ENCODE measurements at places on chromosomes 12 and 14.

DNA sequence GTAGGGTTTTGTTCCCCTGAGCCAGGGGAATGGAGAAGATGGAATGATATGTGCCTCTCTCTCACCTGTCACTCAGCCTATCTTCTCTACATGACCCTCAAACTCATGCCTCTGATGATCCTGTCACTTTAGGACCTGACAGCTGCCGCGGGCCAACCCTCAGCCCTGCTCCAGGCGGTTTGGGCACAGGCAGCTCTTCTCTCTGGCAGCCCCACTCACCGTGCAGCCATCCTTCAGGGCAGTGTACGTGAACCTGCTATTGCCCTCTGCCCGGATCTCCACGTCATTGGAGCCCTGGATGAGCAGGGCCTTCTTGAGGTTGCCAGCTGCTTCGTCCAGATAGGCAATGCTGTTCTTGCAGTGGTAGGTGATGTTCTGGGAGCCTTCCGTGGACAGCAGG is 10.5 kb downstream of the TMEM106C start:
- DNase-seq: no peak

- DNase-seq: no peak
Observed at GRCh38 chr12:92639017-92639416, 63.8 kb upstream of the PLEKHG7 start.

- DNase-seq: no peak
Observed at GRCh38 chr12:100661300-100661951, 87.9 kb downstream of the GAS2L3 start.

DNA sequence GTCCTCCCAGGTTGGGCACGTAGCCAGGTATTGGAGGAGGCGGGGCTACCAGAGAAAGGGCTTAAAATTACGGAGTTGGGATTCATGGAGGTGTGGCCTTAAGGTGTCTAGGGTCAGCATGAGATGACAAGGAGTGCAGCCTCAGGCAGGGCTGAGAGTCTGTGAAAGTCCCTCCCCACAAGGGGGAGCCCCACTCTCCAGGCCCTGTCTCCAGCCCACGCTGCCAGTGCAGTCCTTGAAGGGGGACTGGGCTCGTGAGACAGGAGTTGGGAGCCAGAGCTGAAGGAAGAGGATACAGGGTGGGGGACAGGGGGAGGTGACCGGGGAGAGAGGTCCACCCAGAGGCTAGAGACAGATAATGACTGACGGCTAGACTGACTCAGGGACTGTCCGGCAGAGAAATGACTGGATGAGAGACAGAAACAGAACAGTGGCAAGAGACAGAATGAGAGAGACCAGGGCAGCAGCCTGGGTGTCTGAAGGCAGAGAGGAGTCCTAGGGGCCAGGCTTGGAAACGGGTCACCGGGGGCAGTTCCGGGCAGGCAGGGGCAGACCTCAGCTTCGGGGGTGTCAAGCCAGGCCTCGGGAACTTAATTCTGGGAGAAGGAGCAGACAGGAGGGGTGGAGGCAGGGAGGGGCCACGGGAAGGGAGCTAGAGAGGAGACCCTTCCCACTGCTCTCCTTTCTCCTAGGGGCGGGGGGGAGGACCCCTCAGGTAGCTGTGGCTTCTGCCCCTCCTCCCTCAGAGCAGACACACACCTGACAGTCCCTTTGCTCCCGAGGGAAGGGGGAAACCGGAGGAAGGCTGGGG is 970 bp downstream of the CDH24 start:
- DNase-seq: peak; percentile 79

- peak; percentile 70 for DNase-seq
Observed at GRCh38 chr12:52151837-52152783, 39.7 kb downstream of the KRT80 start.

DNA sequence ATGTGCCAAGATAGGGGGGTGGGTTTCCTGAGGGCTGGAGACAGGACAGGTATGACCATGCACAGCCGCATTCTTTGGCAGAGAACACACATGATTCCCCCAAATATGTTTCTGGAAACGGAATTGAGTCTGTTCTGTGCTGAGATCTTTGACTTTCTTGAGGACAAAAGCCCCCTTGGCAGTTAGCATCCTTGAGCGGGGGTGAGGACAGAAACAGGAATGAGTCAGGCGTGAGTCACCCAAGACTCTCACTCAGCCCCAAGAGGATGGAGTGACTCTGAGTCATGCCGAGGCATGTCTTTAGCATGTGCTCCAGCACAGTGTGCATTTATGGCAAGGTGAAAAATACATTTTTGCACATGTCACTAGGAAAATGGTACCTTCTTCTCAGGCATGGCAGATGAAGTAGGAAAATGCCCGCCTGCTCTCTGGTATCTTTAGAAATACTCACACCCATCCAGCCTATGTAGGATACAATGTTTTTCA is 52.1 kb downstream of the DAD1 start:
- peak; percentile 47 for DNase-seq

- DNase-seq: no peak
Observed at GRCh38 chr12:107510211-107510610, 175.4 kb upstream of the PWP1 start.

- DNase-seq: no peak
Observed at GRCh38 chr12:7001921-7002591, 16.2 kb downstream of the LPCAT3 start.

DNA sequence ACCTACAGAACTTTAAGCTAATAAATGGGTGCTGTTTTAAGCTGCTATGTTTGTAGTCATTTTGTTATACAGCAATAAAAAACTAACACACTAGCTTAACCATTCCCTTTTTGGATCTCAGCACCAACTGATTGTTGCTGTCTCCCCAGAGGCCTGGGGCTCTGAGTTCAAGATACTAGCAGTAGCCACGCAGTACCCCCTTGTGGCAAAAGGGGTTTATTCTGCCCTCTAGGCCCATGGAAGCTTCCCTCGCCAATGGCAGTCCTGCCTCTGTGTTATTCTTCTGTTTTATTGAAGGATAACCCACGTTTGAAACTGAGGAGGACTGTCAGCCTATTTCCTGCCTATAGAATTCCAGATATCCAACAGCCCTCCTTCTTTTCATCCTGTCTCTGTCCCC is 455.3 kb upstream of the ATP2B1 start:
- no peak for DNase-seq

DNA sequence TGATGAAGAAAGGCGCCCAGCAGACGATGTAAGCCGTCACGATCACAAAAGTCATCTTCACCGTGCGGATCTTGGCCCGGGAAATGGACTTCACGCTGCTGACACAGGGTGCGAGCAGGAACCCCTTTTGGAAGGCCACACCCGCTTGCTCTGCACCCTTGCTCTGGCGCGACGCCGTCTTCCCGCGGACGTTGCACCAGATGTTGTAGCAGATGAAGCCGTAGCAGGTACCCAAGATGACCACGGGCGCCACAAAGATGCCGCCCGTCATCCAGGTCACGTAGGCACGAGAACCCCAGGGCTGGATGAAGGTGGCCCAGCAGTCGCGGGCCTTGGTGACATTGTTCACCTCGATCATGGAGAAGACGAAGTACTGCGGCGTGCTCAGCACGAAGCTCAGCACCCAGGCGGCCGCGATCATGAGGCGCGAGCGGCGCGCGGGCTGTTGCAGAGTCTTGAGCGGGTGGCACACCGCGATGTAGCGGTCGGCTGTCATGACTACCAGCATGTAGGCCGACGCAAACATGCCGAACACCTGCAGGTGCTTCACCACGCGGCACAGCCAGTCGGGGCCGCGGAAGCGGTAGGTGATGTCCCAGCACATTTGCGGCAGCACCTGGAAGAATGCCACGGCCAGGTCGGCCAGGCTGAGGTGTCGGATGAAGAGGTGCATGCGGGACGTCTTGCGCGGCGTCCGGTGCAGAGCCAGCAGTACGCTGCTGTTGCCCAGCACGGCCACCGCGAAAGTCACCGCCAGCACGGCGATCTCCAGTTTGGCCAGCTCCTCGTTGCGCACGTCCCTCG is 890 bp downstream of the AVPR1A start:
- DNase-seq: no peak

DNA sequence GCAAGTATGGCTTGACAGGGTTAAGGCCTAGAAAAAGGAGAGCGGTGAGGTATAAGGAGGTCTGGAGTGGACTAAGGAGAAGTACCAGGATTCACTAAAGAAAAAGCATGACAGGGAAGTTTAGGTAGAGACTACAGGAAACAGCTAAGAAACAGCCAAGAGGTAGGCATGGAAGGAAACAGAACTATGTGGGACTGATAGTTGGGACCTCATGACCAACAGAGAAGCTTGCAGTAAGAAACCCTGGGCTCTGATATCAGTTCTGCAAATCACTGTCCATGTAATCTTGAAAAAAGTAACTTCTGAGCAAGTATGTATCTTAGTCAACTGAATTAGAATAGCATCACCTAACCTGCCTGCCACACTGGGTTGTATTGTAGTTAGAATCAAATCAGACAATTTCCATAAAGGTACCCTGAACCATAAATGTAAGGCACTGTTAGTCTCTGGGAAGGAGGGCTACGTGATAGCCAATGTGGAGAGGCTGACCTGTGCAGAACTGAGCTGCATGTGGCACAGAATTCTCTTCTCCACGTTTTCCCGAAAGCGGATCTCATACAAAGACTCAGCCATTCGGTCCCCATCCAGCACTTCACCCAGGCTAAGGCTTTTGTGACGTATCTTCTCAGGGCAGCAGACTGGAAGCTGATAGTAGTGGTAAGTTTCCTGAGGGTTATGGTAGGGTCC is 912 bp downstream of the TM9SF1 start:
- no peak for DNase-seq

DNA sequence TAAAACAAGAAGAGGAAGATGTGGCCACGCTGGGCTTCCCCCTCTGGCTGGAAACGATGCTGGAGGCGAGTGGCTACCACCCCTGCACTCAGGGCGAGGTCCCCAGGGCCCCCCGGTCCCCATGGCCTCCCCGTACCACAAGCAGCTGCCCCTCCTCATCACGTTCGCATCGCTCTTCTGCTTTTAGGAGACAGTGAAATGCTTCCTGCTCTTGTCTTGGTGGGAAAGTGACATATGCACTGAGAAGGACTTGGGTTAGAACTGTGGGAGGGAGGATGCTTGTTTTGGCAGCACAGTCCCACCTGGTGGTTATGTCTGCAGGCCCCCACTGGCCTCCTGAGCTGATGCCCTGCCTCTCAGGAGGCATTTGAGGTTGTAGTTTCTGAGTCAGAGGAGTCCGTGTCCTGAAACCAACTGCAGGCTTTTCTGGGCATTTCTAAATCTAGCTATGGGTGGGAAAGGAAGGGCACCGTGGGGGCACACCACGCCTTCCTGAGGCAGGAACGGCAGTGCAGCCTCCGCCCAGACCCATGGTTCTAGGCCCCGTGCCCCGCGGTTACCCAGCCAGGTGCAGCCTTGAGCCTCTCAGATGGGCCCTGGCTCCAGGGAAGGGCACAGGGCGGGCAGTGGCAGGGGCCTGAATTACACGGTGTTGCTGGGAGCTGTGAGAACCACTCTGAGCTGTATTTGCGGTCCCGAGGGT is 139.3 kb downstream of the ADGRD1 start:
- DNase-seq: no peak

- DNase-seq: no peak
Observed at GRCh38 chr14:77031759-77032490, 3.4 kb upstream of the IRF2BPL start.

GRCh38 chr12:70177631-70178030 is 65.6 kb upstream of the CNOT2 start:
- no peak for DNase-seq

GRCh38 chr14:29576927-29577326 is 350.7 kb downstream of the PRKD1 start:
- DNase-seq: no peak

- no peak for DNase-seq
Observed at GRCh38 chr14:95895720-95896119, 19.1 kb downstream of the TUNAR start.

- peak; percentile 81 for DNase-seq
Observed at GRCh38 chr12:69595689-69596088, 10.4 kb downstream of the CCT2 start.

DNA sequence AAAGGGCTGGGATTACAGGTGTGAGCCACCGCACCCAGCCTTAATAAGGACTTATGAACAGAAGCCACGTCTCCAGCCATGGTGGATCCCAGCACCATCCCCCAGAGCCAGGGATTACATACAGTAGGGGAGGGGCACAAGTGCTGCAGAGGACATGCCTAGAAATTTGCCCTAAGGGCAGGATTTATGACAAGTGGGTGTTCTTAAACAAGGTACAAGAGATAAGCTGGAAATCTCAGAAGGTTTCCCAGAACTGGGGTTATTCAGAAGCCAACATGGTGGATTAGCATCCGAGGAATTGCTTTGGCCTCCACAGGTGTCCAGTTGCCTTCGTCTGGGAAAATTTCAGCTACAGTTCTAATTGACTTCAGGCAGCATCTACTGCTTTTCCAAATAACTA is 114.4 kb upstream of the EGLN3 start:
- DNase-seq: no peak

- DNase-seq: no peak
Observed at GRCh38 chr12:126493366-126494108, 1428.3 kb downstream of the AACS start.

GRCh38 chr12:8096281-8096915 is 14.3 kb downstream of the NECAP1 start:
- no peak for DNase-seq

DNA sequence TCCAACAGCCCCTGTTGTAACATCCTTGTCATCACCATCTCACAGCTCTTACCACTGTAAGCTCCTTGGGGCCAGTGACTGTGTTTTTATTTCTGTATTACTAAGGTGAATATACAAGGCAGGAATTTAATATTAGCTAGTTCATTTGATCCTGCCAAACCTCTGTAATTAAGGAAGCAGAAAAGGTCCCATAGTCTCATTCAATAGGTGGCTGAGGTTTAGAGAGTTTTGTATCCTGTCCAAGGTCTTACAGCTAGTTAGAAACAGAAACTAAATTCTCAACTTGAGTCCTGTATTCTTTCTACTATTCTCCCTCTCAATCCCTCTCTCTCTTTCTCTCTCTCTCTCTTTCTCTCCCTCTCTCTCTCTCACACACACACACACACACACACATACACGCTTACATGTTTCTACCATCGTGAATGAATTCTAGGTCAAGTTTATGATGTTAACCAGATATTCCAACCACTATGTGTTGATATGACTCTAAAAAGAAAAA is 543 bp upstream of the GLIPR1 start:
- DNase-seq: no peak

DNA sequence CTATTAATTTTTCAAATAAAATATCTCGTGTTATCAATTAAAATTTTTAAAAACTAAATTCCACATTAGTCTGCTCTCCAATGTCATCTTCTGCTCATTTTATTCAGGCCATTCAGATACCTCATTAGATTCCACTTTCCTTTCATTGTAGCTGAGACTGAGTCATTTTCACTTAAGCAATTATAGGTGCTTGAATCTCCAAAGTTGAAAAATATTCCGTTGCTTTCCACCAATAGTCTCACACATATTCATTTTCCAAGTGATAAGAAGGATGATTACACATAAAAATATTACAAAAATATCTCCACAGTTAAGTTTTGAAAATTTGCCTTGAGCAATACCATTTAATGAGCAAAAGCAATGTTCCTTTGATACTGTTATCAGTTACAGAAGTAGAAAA is 36.5 kb upstream of the YBX3 start:
- DNase-seq: no peak

DNA sequence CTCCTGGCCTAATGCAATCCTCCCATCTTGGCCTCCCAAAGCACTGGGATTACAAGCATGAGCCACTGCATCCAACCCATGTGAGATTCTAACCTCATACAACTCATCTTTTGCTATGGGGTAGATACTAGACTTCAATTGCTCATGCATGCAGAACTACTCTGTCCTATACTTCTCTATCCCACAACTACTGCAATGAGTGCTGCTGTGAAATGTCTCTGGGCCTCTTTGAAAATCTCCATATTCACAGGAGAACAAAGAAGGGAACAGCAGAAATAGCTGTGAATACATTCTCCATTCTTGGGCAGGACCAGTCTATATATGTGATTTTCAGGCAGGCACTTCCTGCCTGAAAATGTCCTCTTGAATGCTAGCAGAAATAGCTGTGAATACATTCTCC is 220.7 kb upstream of the GRIP1 start:
- DNase-seq: no peak
